Activated CD8-positive, alpha-beta memory T cell treated with anti-CD3 and anti-CD28 coated beads for 4 hours (primary cell): ENCODE measurements at places on chromosomes 5 and 9.

DNA sequence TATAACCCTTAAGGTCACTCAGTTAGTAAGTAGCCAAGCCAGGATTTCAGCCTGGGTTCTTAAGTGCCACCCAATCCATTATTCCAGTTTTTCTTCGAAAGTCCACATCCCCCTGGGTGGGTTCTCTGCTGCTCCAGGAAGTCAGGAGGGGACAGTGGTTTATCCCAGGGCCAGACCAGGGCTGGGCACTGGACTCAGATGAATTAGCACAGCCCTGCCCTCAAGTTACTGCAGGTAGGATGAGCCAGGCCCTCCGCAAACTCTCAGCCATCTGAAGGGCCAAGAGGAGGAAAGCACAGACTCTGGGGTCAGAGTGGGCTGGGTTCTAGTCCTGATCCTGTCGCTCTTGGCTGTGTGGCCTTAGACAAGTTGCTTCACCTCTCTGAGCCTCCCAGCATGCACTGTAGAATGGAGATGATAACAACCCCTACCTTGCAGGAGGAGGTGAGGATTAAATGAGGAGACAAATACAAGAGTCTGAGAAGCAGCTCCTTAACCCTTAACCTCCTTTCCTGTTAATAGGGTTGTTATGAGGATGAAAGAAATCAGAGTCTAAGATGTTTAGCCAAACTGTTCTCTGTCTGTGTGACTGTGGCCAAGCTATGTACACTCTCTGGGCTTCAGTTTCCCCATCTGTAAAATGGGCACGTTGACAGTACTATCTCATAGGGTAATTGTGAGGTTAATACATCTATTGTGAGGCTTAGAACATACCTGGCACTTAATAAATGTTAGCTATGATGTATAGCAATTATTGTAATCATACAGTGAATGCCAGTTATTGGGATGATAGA is 6.8 kb upstream of the NEURL1B start:
- DNase-seq = no peak

- no peak for DNase-seq
Measured at GRCh38 chr9:3397766-3398165, 128.0 kb downstream of the RFX3 start.

- no peak for DNase-seq
Measured at GRCh38 chr9:82090046-82090445, 101.5 kb downstream of the SPATA31D1 start.

DNA sequence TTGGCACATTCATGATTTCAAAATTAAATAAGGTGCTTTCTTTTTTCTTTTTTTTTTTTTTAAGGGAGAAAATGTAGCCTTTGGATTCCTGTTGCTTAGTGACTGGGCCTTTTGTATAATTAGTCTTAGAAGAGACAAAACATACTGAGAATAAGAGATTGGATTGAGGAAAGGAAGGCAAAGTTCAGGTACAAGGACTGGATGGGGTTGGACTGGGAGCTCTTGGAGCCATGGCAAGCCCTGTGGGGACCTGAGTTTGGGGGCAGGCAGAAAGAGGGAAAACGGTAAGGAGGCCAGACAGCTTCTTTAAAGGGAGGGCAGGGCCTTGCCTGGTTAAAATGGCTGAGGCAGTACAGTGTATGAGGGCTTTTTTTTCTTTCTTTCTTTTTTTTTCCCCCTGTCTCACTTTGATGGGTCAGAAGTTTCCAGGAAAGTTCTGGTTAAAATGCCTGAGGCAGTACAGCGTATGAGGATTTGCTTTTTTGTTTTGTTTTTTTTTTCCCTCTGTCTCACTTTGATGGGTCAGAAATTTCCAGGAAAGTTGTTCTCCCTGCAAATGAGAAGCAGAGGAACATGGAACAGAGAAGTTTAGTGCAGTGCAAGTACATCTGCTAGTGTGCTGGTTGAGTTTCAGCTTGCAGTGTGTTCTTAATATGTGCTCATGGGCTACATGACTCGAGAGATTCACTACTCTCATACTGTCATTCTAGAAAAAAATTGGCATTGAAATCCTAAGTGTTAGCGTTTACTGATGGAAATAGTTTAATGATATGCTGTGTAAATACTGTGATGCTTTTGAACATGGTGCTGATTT is 16.8 kb downstream of the SNX18 start:
- no peak for DNase-seq

DNA sequence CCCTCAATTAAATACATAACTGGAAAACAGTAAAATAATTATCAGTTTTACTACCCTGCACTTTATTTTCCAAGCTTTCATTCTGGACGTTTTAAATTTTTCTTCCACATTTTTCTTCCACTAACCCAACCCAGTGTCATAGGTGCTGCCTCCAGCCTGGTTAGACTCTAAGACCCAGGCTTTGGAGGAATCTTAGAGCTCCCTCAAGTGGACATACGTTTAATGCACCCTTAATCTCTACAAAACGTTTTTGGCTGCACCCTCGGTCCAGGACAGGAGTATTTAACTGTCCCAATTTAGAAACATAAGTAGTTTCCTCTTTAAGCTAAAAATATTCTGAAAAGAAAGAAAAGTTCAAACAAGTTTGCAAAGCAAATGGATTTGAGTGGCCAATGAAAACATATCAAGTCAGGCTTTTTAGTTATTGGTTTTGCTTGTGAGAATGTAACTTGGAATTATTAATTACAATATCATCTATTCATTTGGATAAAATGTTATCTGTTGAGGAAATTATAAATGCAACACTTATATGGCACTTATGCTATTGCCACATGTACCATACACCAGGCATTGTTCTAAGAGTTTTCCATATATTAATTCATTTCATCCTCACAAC is 38.9 kb downstream of the CDH6 start:
- DNase-seq = no peak

GRCh38 chr5:58239045-58239444 is 220.8 kb downstream of the PLK2 start:
- DNase-seq = no peak

GRCh38 chr9:85536076-85536475 is 205.7 kb downstream of the AGTPBP1 start:
- no peak for DNase-seq

- DNase-seq = no peak
Measured at GRCh38 chr5:109161914-109162683, 247.7 kb downstream of the PJA2 start.

DNA sequence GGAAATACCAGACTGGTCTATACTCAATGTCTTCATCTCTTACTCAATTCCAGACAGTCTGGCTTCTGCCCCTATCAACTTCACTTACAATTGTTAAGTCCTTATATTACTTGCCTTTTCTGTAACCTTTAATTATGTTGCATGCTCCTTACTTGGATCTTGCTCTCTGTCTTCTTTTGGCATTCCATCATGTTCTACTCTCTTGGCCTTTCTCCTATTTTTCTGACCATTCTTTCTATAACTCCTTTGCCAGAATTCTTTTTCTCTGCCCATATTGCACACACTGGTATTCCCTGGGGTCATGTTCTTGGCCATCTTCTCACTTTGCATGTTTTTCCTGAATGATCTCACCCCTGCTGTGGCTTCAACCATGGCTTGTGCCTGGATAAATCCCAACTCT is 209.8 kb upstream of the ZNF462 start:
- DNase-seq = no peak

- DNase-seq = no peak
Measured at GRCh38 chr5:141743866-141744272, 61.8 kb upstream of the ARAP3 start.

DNA sequence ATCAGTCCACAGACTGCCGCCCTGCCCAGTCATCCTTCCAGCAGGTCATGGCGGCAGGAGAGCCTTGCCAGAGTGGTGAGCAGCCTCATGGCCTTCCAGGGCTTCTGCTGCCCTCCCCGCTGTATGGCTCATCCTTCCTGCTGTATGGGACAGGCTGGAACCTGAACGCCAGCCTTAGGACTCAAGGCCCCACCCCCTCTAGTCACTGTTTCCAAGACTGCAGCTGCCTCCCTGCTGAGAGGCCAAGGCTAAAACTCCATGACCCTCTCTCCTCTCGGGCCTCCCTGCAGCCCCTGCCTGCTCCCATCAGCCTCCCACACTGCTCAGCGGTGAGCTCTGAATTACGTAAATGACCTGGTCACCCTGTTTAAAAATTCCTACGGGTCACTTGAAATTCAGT is 227.5 kb downstream of the AGTPBP1 start:
- no peak for DNase-seq

- no peak for DNase-seq
Measured at GRCh38 chr5:589588-589987, 22.6 kb upstream of the CEP72 start.
